NCI-H446 (cell line): ENCODE measurements at places on chromosomes 1 and 21.

GRCh38 chr1:196309386-196309785 is 298.9 kb downstream of the KCNT2 start:
- DNase-seq, result peak; percentile 55

- no peak for DNase-seq
Observed at GRCh38 chr21:35226328-35226727, 177.2 kb upstream of the RUNX1 start.

- no peak for DNase-seq
Observed at GRCh38 chr1:169326956-169327268, 40.7 kb downstream of the NME7 start.

DNA sequence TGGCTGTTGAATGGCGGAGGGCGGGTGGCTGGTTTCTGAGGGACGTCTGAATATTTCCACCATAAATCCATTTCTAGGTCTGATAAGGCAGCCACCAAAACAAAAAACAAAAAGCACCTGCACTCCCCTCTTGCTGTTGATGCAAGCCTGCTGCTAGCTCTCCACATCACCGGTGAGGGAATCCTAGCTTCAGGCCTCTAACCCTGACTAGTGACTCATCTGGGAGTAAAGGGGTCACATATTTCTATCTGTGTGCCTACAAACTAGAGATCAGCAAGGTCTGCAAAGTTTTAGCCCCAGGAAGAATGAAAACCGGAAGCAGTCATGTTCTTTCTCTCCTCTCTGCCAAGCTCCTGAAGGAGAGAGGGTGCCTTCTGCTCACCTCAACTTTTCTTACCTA is 10.3 kb upstream of the ERMAP start:
- DNase-seq, result no peak

DNA sequence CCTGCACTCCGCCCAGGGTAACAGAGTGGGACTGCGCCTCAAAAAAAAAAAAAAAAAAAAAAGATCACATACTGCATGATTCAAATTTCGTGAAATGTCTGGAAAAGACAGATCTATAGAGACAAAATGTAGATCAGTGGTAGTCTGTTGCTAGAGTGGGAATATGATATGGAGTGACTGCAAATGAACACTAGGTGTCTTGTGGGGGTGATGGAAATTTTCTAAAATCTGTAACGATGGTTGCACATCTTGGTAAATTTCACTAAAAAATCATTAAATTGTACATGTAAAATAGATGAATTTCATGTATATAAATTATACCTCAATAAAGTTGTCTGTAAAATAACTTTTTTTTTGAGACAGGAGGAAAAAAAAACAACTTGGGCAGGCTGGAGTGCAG is 5.5 kb downstream of the AIDA start:
- DNase-seq, result no peak

DNA sequence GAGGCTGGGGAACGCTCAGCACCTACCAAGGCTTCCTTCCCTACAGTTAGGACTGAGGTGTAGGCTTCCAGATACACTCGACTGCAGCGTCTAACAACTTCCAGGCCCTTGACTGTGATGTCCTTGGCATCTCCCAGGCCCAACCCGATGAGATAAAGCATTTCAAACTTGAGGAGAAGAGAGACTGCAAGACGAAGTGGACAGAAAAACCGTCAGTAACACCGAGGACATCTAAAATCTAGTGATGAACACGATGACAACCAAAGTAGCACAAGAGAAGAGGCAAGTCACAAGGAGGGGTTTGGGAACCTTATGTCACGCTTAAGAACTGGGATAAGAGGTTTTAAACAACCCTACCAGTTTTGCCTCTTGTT is 314 bp downstream of the DPH5 start:
- no peak for DNase-seq

DNA sequence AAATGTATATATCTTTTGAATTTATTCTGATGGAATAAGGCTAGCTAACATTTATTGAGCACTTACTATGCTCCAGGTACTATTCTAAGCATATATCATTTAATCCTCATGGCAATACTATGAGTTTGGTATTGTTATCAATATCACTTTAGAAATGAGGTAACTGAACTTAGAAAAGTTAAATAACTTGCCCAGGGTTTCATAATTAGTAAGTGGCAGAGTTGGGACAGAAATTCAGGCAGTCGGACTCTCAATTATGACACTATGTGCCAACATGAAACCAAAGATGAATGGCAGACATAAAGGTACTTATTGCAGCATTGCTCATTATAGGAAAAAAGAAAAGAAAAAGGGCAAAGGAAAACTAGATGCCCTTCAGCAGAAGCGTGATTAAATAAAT is 48.2 kb downstream of the RAB3GAP2 start:
- DNase-seq, result no peak

DNA sequence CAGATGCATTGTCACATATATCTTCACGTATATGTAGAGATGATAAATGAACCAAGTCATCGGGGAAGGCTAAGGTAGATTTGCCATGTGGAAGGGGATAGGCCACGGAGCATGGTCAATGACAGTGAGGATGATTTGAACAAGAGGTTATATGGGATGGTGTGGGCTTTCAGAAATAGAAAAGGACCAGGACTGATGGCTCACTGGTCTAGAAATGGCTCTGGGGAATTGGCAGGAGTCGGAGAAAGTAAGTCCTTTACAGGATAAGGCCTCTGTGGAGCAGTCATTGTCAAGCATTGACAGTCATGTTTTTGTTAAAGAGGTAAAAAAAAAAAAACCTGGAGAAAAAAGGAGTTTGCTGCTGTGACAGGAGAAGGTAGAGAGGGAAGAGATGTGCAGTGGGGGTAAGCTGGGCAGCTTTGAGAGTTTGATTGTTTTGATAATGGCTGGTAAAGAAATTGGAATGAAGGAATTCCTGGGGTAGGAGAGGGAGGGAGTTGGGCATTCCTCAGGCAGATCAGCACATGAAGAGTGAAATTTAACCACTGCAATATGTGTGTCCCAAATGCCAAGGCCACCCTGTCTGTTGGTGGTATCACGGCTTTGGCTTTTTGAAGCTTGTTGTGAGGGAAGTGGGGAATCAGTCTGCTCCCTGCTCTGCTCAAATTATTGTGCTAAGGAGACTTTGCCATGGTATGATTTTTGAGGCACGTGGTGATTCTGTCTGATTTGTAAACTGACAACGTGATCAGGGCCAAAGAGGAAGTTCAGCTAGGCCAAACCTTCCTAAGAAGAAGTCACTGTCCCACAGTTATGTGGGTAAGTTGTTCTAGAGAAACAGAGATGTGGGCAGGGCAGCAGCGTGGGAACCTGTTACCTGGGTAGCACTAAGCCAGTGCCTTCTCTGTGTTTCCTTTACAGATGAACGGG is 26.0 kb downstream of the MACF1 start:
- no peak for DNase-seq

GRCh38 chr1:16088996-16089395 is 15.5 kb upstream of the FAM131C start:
- no peak for DNase-seq

DNA sequence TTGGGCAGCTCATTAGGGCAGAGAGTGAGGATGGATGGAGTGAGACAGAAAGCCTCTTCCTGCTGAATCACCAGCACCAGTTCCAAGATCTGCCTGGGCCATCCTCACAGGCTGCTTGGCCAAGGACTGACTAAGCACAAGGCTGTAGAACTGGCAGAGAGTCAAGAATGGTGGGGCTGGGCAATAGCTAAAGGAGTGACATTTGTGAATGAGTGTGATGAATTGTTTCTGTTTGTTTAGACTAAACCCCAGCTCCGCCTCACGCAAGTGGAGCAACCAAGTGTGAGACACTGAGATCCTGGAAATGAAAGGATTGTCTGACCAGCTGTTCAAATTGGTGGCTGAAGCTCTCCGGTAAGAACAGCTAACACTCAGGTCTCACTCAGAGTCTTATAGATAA is 38.6 kb downstream of the BRINP2 start:
- DNase-seq, result peak; percentile 84

DNA sequence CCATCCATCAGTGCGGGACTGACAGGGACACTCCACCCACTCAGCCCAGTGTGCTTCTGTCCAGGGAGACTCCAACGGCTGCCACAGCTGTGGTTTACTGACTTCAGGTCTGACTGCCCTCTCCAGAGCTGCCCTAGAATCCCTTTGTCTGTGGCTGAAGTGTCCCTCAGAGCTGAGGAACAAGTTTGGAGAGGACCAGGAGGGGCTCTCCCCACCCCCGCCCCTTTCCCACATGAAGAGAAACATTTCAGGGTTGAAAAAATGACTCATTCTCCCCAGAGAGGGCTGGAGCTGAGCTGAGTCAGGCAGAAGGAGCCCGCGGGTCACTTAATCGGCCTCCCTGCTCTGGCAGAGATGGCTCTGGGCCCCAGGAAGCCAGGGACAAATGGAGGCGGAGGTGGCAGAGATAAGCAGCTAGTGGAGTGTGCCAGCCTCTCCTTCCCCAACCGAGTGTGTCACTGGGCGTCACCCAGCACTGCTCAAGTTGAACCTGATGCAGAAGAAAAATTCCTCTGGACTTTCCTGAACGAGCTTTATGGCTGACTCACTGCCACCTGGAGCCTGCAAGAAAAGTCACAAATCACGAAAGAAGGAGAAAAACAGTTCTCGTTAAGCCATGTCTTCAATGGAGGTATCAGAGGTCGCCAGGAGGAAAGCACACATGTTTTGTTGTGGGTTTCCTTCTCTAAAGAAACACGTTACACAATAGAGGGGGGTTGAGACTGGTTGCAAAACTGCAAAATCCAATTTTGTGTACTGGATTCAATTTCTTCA is 34.3 kb upstream of the ECE1 start:
- DNase-seq, result peak; percentile 31

- no peak for DNase-seq
Observed at GRCh38 chr1:30012455-30013440, 710.6 kb downstream of the MATN1 start.

DNA sequence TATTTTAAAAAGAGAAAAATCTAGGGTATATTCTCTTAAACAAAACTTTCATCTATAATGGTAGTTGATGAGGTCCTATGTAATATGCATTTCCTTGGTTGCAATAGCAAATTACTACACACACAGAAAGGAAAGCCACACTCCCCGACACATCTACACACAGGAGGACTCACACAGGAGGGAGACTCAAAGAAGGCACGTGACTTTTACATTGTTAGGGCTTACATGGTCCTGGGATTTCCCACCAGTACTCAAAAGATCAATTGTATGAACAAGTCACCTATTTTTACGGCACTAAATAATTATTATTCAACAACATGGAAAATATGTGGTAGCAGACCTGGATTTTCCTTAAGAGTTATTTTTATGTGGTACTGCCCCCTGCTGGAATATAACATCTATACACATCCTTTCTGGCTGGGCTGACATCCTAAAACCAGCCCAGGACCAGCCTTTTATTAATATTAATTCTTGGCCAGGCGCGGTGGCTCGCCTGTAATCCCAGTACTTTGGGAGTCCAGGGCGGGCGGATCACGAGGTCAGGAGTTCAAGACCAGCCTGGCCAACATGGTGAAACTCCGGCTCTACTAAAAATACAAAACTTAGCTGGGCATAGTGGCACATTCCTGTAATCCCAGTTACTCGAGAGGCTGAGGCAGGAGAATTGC is 33.9 kb upstream of the LGALS8 start:
- peak; percentile 11 for DNase-seq

DNA sequence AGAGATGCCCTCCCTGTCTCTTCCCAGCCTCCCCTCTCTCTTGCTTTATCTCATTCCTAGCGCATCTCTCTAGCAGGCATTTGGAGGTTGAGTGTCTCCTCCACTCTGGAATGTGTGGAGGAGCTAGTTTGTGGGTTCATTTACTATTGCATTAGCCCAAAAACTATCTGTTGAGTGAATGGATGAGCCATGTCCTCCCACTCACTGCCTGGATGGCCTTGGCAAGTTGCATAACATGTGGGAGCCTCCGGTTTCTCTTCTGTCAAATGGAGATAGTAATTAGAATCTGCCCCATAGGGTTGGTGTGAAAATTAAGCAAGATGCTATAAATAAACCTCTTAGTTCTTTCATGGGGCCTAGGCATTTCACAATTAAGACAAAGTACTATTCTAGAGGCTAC is 181.8 kb downstream of the KAZN start:
- DNase-seq, result no peak

- DNase-seq, result no peak
Observed at GRCh38 chr21:45102391-45102932, 28.1 kb downstream of the ADARB1 start.

- no peak for DNase-seq
Observed at GRCh38 chr1:6004412-6005123, 12.3 kb upstream of the NPHP4 start.

DNA sequence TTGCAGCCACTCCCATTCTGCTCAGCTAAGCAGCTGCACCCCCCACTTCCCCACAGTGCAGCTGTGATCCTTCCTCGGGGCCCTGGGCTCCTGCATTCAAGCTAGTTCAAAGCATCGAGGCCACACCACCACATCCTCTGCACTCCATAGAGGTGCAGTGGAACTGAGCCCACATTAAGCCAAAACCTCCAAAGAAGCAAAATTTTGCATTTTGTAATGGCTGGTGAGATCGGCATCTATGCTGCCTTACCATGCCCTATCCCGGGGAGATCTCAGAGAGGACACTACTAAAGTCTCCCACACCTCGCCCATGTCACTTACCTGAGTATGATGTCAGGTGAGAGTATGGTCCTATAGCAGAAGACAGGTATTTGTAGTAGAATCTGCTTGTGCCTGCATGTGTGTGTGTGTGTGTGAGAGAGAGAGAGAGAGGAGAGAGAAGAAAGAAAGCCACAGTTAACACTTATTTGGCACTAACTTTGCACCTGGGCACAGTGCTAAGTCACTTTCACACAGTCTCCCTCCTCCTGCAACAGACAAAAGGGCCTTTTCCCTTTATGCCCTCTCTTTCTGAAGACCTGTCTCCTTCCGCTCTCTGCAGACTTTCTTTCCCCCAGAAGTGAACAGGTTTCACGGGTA is 89.8 kb downstream of the KIF14 start:
- DNase-seq, result no peak

GRCh38 chr1:62508187-62508758 is 71.4 kb downstream of the USP1 start:
- no peak for DNase-seq

DNA sequence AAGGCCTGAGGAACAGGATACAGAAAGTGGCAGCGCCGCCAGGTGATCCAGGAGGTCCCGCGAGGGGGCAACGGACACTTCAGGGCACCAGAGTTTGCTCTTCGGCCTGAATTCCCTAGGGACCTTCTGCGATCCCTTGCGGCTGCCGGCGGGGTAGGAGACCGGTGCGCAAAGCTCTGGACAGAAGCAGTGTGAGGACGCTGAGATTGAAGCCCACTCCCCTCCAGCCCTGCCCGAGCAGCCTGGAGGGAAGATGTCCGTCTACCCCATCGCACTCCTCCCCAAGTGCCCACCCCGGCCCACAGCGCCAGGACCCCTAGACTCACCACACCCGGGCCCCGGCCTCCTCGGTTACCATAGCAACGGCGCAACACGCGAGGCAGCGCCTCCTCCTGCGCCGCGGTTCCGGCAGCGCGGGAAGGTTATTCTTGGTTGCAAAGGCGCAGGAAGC is at the start of gene ANKRD45:
Gene ANKRD45, minus strand, starts transcription at position 361 of the 451 bp plus-strand sequence. CDS start 10,433 bp downstream, outside the sequence.
- no peak for DNase-seq

GRCh38 chr1:41380979-41381691 is 19.9 kb downstream of the FOXO6 start:
- peak; percentile 64 for DNase-seq

DNA sequence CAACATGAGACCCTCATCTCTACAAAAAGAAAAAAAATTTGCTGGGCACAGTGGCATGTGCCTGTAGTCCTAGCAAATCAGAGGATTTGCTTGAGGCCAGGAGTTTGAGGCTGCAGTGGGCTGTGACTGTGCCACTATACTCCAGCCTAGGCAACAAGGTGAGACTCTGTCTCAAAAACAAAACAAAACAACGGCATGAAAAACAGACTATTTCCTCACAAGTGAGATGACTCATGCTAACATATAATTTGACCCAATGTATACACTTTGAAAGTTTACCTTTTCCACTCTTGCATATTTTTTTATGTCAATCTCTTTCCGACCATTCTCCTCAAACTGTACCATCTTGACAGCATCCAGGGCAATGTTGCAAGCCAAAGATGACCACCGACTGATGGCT is 17.5 kb downstream of the CCT3 start:
- DNase-seq, result no peak
